A172 (cell line): ENCODE measurements at places on chromosomes 1 and 21. TPM values are rescaled to one million over a fixed set of nuclear protein-coding genes. Genes with fewer than 3 reads are reported as not detected.

DNA sequence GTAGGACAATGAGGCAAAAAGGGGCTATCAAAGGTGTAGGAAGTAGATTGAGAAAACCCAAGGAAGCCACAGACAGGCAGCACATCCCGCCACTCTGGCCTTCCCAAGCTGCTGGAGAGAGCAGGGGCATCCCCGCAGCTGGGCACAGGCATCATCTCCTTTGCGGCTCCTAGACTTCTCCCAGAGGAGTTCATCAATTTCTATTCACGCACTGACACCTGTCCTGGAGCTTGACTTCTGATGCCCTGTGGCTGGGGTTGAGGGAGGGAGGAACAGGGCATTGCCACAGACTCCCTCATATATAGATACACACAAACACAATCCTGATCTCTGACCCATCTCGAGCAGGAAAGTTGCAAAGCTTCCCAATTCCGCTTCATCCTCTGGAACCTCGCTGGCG lies 1.9 kb upstream of the TFAP2E start:
- no peak for DNase-seq

DNA sequence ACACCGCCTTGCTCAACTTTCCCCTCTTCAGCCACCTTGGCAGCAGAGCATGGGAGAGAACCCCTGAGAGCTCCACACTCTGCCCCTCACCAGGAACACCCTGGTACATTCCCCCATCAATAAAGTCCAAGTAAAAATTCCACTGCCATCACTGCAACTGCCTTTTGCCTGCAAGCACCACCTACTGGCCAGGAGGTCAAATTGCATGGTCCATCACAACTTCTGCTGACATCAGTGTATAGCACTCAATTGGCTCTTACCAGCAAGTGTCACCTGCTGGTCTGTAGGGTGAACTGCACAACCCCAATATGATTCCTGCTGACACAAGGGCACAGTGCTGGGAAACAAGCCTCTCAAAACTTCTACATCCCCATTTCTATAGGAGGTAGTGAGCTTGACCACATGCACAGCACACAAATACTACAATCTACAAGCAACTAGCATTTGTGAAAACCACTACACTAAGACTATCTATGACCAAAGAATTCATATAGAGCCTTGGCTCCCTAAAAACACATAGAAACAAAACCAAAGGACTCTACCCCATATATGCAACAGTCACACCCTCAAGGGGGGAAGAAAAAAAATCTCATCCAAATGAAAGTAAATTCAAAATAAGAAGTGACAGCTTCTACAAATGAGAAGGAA lies 69.2 kb downstream of the FASLG start:
- DNase-seq = peak; percentile 77

DNA sequence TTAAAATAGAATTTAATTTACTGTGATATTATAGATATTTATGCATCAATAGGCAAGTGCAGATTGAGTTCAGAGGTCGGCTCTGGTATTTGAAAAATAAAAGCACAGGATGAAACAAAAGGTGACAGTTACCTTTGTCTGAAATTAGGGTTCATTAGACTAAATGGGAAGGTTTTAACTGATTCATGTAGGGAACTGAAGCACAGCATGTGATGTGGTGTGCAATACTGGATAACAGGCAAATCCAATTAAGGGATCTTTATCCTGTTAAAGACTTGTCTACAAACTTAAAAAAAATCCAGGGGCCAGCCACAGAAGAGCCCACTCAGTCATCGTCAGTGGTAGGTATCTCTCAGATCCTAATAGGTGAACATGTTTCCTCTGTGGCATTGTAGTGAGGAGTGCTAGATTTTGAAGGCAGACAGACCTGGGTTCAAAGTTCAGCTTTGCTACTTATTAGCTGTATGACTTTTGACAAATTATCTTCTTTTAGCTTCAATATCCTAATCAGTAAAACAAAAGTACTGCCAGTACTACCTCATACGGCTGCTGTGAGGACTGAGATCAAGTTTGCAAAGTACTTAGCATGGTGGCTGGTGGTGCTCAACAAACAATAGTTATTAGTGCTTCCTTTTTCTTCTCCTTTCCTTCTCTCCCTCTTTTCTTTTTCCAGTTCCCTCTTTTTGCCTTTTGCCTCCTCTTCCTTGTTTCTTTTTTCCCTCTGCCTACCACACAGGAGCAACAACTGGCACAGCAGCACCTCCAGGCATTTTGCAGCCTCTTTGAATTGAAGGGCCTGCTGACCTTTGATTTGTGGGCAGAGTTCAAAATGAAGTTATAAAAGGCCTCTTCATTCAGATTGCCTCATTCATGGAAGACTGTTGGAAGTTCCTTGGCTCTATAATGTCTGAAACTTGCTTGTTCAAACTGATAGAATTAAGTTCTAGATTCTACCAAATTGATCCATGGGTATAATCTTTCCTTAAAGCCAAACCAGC lies 44.9 kb upstream of the FOXD3 start:
- DNase-seq = no peak

GRCh38 chr1:218383051-218383450 lies 37.9 kb downstream of the TGFB2 start:
- DNase-seq = no peak

DNA sequence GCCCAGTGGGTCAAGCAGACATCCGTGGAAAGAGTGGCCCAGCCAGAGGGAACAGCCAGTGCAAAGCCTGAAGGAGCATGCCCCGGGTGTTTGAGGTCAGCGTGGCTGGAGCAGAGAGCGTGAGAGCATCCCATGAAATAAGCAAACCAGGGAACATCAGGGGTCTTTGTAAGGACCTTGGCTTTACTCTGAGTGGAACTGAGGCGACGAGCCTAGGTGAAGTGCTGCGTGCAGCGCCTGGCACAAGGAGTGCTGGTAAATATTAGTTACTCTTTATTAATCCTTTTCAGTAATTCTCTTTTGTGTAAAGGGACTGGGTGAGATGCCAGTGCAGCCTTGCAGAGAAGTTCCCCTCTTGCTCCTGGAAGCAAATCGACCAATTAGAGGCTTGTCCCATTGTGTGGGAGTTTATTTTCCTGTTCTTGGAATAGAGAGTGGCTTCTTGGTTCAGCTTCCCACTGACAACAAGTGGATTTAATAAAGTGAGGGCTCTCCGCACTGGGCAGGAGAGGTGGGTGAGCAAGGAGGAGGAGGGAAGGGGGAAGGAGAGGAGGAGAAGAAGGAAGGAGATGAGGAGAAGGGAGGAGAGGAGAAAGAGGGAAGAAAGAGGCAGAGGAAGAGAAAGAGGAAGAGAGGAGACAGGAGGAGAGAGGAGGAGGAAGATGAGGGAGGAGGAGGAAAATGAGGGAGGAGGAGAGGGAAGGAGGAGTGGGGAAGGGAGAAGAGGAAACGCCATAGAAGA lies 37.6 kb upstream of the DISP3 start:
- DNase-seq = no peak

Gene WNT4
- total RNA-seq = 0.03 TPM in 1 of 2 replicates, not detected in the other

Gene NGF
- 1.7 and 2.8 TPM in 2 replicates for total RNA-seq

Gene RIMS3
- 3.1 and 3.6 TPM in 2 replicates for total RNA-seq

Gene PRKAB2
- total RNA-seq = 6.4 and 7.0 TPM in 2 replicates
